ENCODE measurements at places on chromosomes 5 and 9.

- DNase-seq: no peak
Measured at GRCh38 chr9:121358751-121359150, 11.3 kb downstream of the STOM start.

DNA sequence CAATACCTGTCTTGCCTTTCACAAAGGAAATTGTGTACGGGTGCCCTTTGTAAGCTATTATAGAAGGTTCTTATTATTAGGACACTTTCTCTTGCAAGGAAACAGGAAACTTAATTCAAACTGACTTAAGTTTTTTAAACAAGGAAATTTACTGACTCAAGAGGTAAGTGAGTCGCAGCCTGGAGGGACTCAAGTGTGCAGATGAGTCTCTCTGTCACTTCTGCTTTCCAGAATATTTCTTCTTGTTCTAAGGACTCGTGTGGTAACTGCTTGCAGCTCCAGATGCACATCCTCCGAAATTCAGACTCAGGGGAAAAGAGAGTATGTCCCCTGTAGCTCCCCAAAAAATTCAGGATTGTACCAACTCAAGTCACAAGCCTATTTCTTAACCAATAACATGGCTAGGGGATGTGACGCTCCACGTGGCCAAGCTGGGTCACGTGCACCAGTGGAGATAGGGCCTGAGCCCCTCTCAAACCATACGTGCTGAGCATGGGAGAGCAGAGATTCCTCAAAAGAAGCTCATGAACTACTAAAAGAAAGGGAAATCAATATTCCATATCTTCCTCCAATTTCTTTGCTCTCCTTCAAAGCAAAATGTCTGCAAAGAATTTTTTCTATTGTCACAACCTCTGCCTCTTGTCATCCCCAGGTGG, 49.2 kb upstream of the ERCC6L2 start:
- no peak for DNase-seq

- no peak for DNase-seq
Measured at GRCh38 chr9:88605512-88606362, 70.8 kb downstream of the NXNL2 start.

- no peak for DNase-seq
Measured at GRCh38 chr9:120875643-120875953, 1.4 kb downstream of the PHF19 start.

GRCh38 chr5:1495525-1495897, 28.2 kb downstream of the LPCAT1 start:
- DNase-seq: no peak

GRCh38 chr5:135221696-135222095, 177.3 kb downstream of the MACROH2A1 start:
- no peak for DNase-seq

- no peak for DNase-seq
Measured at GRCh38 chr5:96091874-96092273, 130.2 kb upstream of the ELL2 start.

GRCh38 chr5:39119404-39120051, 45.3 kb upstream of the RICTOR start:
- no peak for DNase-seq

DNA sequence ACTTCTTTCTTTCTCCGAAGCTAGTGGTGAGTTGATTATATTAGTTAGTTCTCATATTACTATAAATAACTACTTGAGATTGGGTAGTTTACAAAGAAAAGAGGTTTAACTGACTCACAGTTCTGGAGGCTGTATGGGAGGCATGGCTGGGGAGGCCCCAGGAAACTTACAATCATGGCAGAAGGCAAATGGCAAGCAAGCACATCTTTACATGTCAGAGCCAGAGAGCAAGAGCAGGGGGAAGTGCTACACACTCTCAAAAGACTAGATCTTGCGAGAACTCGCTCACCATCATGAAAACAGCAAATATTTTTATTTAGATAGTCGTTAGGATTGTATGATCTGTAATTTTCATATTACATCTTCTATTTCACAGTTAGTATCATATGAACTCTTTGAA, 711.2 kb downstream of the PTPRD start:
- DNase-seq: no peak

DNA sequence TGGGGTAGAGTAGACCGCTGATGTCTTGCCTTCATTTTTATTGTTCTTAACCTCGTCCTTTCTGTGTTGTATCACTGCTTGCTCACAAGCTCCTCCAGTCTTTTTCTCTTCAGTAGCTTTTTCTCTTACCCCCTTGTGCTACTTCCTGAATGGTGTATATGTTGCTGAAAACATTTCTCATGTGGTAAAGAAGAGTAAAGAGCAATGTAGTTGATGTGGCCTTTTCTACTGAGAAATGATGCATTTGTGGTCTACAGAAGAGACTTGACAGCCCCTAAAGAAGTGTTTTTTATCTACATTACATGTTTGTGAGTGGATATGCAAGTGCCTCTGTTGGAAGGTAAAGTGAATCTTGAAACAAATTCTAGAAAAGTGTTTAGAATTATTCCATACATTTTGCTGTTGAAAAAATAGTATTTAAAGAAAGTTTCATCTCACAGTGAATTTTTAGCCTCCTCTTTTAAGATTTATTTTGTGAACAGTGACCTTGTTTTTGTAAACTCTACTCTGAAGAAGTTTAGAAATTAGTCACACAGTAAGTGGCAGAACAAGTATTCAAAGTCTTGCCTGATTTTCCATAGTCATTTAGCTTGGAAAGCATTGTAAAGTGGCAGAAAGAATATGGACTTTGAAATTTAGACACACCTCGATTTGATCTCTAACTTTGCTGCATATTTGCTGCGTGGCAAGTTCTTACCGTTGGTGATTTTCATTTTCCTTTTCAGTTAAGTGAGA, 17.4 kb downstream of the CDC42SE2 start:
- DNase-seq: no peak

DNA sequence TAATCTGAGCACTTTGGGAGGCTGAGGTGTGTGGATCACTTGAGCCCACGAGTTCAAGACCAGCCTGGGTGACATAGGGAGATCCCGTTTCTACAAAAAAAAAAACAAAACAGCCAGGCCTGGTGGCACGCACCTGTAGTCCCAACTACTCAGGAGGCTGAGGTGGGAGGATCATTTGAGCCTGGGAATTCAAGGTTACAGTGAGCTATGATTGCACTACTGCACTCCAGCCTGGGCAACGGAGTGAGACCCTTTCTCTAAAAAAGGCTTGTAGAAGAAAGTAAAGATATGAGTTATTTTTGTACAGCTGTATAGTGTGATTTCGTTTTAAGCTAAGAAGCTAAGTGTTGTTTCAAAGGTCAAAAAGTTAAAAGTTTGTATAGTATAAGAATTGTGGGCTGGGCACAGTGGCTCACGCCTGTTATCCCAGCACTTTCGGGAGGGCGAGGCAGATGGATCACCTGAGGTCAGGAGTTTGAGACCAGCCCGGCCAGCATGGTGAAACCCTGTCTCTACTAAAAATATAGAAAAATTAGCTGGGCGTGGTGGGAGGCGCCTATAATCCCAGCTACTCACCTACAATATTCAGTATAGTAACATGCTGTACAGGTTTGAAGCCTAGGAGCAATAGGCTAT, 18.8 kb downstream of the UBE2R2 start:
- no peak for DNase-seq

DNA sequence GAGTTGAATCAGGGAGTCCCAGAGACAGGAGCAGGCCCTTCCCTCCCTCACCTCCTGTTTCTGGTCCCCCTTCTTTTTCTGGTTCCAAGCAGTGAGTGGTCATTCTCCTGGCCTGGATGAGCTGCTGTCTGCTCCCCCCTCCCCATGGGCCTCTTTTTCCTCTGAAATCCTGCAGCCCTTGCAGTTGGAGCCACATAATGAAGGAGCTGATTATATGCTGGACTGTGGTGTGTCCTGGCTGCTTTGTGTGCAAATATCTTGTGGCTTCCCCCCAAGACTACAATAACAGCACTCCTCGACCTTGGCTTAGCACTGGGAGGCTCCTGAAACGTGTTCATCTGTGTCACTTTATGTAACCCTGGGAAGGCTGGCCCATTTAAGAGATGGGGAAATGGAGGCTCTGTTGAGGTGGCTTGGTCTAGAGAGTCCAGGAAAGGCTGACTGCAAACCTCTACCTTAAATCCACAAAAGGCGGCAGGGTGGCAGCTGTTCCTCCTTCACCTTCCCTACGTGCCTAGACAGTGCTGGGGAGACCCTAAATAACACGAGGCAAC, 69.2 kb downstream of the SH3PXD2B start:
- no peak for DNase-seq

DNA sequence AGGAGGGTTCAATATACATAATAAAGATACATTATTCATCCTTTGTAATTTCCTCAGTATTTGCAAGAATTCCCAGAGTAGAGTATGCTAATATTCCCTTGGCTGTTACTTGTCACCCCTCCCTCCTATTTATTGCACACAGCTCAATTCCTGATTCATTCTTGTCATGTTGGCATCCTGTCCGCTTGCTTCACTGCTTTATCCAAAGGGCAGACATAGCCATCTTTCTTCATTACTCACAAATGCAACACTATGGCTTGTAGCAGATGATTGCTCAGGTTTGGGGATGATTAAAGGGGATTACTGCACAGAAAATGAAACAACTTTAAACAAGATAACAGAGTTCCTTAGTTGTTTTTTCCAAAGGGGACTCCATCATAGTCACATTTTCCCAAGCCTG, 1.2 kb upstream of the IL33 start:
- no peak for DNase-seq

GRCh38 chr9:127876764-127877562, 512 bp downstream of the AK1 start:
- no peak for DNase-seq

GRCh38 chr9:97412626-97413385, 910 bp downstream of the TDRD7 start:
- no peak for DNase-seq

All from cortex of kidney (tissue), 1 donor.